ENCODE measurements at places on chromosomes 4 and X. TPM values are rescaled to one million over a fixed set of nuclear protein-coding genes. Genes with fewer than 3 reads are reported as not detected.

DNA sequence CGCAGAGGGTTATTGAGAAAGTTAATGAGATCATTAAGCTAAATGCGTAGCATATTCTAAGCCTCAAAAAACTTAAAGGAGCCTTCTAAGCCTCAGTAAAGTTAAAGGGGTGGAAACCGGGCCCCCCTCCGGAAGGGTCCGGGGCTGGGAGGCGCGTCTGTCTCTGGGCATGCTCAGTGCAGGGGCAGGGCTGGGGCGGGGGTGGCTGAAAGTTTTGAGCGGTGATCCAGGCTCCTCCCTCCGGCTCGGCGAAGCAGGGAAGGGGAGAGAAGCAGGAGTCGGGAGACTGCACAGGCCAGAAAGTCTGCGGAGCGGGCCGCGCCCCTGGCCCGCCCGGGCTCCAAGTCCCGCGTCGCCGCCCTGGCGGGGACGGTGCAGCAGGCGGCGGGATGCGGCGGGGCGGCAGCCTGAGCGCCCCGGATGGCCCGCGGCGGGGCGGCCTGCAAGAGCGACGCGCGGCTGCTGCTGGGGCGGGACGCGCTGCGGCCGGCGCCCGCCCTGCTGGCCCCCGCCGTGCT is at the start of gene EVC:
EVC (plus strand) TSS at position 241 of the 518 bp plus-strand sequence; CDS start at position 421, 180 bp downstream.
- peak within 1 kb of the TSS; percentile 42 for H3K27ac ChIP-seq
- no peaks in the 10 kb centered on the region for H3K27me3 ChIP-seq
- DNase-seq: peak; percentile 89

FHL1 gene
- total RNA-seq: 30.7 TPM

- no peaks in the 10 kb centered on the region for H3K27me3 ChIP-seq
- H3K4me1 ChIP-seq: no peaks in the 10 kb centered on the region
- H3K27ac ChIP-seq: no peak overlapping the region
- DNase-seq: no peak
- no peak overlapping the region for H3K4me3 ChIP-seq
- H3K36me3 ChIP-seq: no peaks in the 10 kb centered on the region
Observed at GRCh38 chr4:70654605-70655011, 11.7 kb downstream of the JCHAIN start.

- no peaks in the 10 kb centered on the region for H3K27me3 ChIP-seq
- no peak overlapping the region for H3K27ac ChIP-seq
- no peaks in the 10 kb centered on the region for H3K36me3 ChIP-seq
Observed at GRCh38 chr4:10001757-10002156, 19.5 kb downstream of the SLC2A9 start.

DNA sequence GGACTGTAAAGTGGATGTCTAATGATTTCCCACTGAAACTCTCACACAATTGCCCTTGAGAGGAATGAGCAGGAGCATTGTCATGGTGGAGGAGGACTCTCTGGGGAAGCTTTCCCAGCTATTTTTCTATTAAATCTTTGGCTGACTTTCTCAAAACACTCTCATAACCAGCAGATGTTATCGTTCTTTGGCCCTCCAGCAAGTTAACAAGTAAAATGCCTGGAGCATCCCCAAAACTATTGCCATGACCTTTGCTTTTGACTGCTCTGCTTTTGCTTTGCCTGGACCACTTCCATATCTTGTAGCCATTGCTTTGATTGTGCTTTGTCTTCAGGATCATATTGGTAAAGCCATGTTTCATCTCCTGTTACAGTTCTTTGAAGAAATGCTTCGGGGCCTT is 120.2 kb upstream of the PDE5A start:
- no peaks in the 10 kb centered on the region for H3K4me1 ChIP-seq
- H3K4me3 ChIP-seq: no peak overlapping the region
- no peaks in the 10 kb centered on the region for H3K27me3 ChIP-seq
- H3K36me3 ChIP-seq: no peaks in the 10 kb centered on the region

- H3K4me3 ChIP-seq: no peak overlapping the region
- DNase-seq: peak; percentile 47
- no peaks in the 10 kb centered on the region for H3K36me3 ChIP-seq
Observed at GRCh38 chr4:87309625-87310024, 13.1 kb downstream of the HSD17B13 start.

DNA sequence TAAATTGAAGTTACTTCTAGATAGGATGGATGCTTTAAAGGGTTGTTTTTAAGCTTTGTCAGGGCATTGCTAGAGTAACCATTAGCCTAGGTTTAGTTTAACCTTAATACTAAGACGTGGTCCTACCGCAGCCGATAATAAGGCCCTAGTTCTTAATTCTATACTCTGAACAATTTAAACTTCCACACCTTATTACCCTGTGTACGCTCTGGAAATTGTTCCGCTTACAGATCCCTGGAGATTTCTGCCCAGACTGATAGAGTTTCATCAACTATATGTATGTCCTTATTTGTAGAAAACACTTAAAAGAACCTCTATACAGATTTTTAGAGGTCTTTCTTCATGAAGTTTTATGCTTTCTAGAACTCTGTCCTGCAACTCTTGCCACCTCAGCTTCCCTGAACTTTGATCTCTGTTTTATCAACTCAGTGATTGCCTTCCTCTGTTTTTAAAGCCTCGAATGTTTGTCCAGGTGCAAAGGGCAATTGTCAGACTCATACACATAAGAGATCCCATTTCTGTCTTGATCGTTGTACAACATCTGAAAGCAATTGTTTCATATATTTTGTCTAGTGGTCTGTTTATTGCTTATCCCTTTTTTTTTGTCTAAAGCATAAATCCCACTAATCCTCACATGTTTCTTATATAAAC is 71.1 kb upstream of the VCX start:
- H3K4me3 ChIP-seq: no peak overlapping the region
- H3K36me3 ChIP-seq: no peaks in the 10 kb centered on the region
- no peaks in the 10 kb centered on the region for H3K4me1 ChIP-seq
- no peak for DNase-seq
- H3K27ac ChIP-seq: no peak overlapping the region

GRCh38 chr4:67587156-67587555 is 28.6 kb downstream of the STAP1 start:
- H3K4me1 ChIP-seq: no peaks in the 10 kb centered on the region
- H3K27ac ChIP-seq: no peak overlapping the region
- DNase-seq: no peak
- no peaks in the 10 kb centered on the region for H3K27me3 ChIP-seq
- no peaks in the 10 kb centered on the region for H3K36me3 ChIP-seq
- no peak overlapping the region for H3K4me3 ChIP-seq

GRCh38 chr4:54107951-54108748 is 8.2 kb downstream of the GSX2 start:
- no peak overlapping the region for H3K27ac ChIP-seq
- H3K27me3 ChIP-seq: peaks cover 28% of the 10 kb centered on the region
- no peak for DNase-seq
- no peaks in the 10 kb centered on the region for H3K4me1 ChIP-seq

MAOB gene
- total RNA-seq: not detected

DNA sequence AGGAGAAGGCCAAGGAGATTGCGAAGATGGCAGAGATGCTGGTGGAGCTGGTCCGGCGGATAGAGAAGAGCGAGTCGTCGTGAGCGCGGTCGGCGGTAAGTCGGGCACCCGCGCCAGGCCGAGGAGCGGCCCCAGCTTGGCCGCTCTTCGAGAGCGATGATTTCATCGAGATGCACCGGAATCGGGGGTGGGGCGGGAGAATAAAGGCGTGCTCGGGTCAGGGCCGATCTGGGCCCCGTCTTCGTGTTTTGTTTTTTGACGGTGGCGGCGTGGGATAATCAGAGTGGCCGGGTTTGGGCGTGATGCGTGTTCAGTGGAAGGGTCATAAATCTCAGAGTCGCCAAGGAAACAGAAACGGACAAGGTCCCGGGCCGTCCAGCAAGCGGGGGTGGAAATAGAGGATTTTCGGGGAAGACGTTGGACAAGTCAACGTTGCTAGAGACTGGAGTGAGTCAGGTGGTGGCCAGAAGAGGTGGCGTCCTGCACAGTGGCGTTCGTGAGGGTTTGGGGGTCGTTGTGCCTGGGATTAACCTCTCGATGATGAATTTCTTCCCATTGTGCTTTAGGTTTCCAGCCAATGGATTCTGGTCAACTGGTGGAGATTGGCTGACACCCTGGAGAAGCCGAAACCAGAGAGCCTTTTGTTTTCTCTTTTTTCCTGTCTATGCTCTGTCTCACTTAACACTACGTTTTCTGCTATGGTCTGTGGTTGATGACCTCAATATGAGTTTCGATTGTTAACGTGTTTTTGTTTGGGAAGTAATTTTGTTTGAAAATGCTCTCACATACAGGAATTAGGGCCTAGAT is 882 bp downstream of the MRFAP1 start:
- H3K4me3 ChIP-seq: peak overlapping the region; percentile 96
- no peak for DNase-seq
- H3K27me3 ChIP-seq: no peaks in the 10 kb centered on the region
- peaks cover 25% of the 10 kb centered on the region for H3K36me3 ChIP-seq
- peaks cover 9% of the 10 kb centered on the region for H3K4me1 ChIP-seq

GRCh38 chrX:103635436-103635835 is 6.7 kb downstream of the TCEAL1 start:
- no peak overlapping the region for H3K4me3 ChIP-seq
- no peaks in the 10 kb centered on the region for H3K4me1 ChIP-seq
- no peak overlapping the region for H3K27ac ChIP-seq
- H3K27me3 ChIP-seq: no peaks in the 10 kb centered on the region

- no peaks in the 10 kb centered on the region for H3K36me3 ChIP-seq
- H3K27me3 ChIP-seq: no peaks in the 10 kb centered on the region
- DNase-seq: no peak
- no peak overlapping the region for H3K27ac ChIP-seq
- H3K4me3 ChIP-seq: no peak overlapping the region
Observed at GRCh38 chr4:146787731-146788130, 149.0 kb downstream of the POU4F2 start.

DNA sequence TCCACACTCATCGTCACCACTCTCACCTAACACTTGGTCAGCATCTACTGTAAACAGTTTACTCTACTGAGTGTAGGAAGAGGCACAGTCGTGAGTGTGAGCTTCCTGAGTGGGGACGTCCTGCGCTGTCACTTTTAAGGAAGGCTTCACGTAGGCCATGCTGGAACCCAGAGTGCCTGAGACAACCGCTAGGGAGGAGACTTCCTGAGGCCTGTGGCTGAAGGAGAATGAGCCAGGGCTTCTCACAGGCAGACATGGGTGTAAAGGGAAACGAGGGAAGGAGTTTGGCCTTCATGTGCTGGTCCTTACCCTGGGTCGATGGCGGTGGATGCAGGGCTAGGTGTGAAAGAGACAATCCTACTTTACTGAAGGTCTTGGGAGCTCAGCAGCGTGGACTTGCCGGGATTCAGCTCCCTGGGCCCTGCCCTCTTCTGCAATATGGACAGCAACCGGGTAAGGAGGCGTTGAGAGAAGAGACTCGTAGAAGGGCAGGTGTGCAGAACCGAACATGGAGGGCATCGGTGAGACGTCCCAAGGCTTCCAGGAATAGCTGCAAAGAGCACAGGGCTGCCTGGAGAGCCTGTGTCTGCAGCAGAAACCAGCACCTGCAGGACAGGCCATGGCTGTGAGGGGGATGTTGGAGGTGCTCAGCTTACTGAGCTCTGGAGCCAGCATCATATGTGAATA is 48.7 kb upstream of the TLR3 start:
- no peaks in the 10 kb centered on the region for H3K4me1 ChIP-seq
- no peak overlapping the region for H3K4me3 ChIP-seq
- no peak for DNase-seq
- H3K27me3 ChIP-seq: no peaks in the 10 kb centered on the region
- H3K27ac ChIP-seq: no peak overlapping the region

- DNase-seq: no peak
- no peaks in the 10 kb centered on the region for H3K4me1 ChIP-seq
- H3K4me3 ChIP-seq: no peak overlapping the region
- no peaks in the 10 kb centered on the region for H3K27me3 ChIP-seq
- H3K27ac ChIP-seq: no peak overlapping the region
Observed at GRCh38 chr4:60790608-60791007, 409.5 kb upstream of the ADGRL3 start.

GRCh38 chr4:135256111-135256510 is 1054.5 kb upstream of the PABPC4L start:
- DNase-seq: no peak
- H3K27ac ChIP-seq: no peak overlapping the region
- H3K4me3 ChIP-seq: no peak overlapping the region
- H3K27me3 ChIP-seq: no peaks in the 10 kb centered on the region

GRCh38 chr4:121998024-121998423 is 46.2 kb upstream of the TRPC3 start:
- no peaks in the 10 kb centered on the region for H3K36me3 ChIP-seq
- peak; percentile 48 for DNase-seq
- H3K27me3 ChIP-seq: no peaks in the 10 kb centered on the region
- H3K4me1 ChIP-seq: no peaks in the 10 kb centered on the region
- H3K27ac ChIP-seq: no peak overlapping the region

- H3K36me3 ChIP-seq: no peaks in the 10 kb centered on the region
- H3K4me3 ChIP-seq: no peak overlapping the region
- H3K27me3 ChIP-seq: no peaks in the 10 kb centered on the region
- no peak for DNase-seq
- no peak overlapping the region for H3K27ac ChIP-seq
- no peaks in the 10 kb centered on the region for H3K4me1 ChIP-seq
Observed at GRCh38 chr4:43496188-43496587, 603.7 kb downstream of the GRXCR1 start.

GRCh38 chr4:133162941-133163340 is 13.8 kb downstream of the PCDH10 start:
- peaks cover 10% of the 10 kb centered on the region for H3K4me1 ChIP-seq
- no peak overlapping the region for H3K27ac ChIP-seq
- no peak overlapping the region for H3K4me3 ChIP-seq
- H3K36me3 ChIP-seq: peaks cover 3% of the 10 kb centered on the region

CT45A3 gene
- not detected for total RNA-seq

All from A673 (cell line).